Right lobe of liver (tissue), 6 donors: ENCODE measurements at places on chromosomes 12 and 14. TPM values are rescaled to one million over a fixed set of nuclear protein-coding genes. Genes with fewer than 3 reads are reported as not detected.

The HCAR2 gene
- 4.5 TPM for total RNA-seq

The RIMBP2 gene
- not detected for total RNA-seq

The HOXC4 gene
- 0.13 TPM for total RNA-seq

The MGP gene
- total RNA-seq, result 6.8 TPM

The TUBA1C gene
- total RNA-seq, result 44.1 TPM
